Stimulated activated naive B cell treated with anti-CD40 and anti-IgM and Interleukin-4, amounts not matched to agents 10 μg/mL and 1 μg/mL and 100 μg/mL, for 72 hours (primary cell): ENCODE measurements at places on chromosomes 7 and 10.

GRCh38 chr7:101586078-101586905 is 42.8 kb downstream of the MYL10 start:
- DNase-seq: no peak

DNA sequence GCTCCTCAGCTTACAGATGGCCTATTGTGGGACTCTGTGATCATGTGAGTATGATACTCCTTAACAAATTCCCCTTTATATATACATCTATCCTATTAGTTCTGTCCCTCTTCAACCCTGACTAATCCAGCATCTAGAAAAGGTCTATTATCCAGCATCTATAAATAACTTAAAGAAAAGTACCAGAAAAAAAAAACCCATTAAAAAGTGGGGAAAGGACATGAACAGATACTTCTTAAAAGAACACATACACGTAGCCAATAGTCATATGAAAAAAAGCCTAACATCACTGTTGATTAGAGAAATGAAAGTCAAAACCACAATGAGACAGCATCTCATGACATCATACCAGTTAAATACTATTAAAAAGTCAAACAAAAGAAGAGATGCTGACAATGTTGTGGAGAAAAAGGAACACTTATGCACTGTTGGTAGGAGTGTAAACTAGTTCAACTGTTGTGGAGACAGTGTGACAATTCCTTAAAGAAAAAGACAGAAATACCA is 549.5 kb upstream of the GRM3 start:
- no peak for DNase-seq

GRCh38 chr10:77131214-77131613 is 506.4 kb downstream of the KCNMA1 start:
- DNase-seq: no peak

GRCh38 chr10:122257041-122257440 is 14.1 kb upstream of the BTBD16 start:
- no peak for DNase-seq

- no peak for DNase-seq
Observed at GRCh38 chr10:90352288-90352687, 505.6 kb downstream of the HTR7 start.

- no peak for DNase-seq
Observed at GRCh38 chr7:68393051-68393450, 1205.2 kb upstream of the AUTS2 start.

DNA sequence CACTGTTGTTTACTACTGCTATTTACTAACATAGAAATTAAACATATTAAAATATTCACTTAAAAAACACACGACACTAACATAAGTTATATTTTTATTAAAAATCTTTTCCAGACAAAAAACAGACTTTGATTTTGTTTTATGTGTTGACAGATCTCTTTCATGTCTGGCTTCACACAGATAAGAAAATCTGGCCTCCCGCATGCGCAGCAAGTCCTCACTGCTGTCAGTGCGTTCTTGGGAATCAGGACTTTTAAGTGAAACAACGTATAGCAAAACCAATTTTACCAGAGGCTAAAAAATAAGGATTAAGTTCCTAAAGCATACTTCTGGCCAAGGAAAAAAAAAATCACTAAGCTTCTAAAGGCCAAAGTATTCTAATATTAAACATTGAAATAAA is 1.2 kb upstream of the IDI1 start:
- no peak for DNase-seq

DNA sequence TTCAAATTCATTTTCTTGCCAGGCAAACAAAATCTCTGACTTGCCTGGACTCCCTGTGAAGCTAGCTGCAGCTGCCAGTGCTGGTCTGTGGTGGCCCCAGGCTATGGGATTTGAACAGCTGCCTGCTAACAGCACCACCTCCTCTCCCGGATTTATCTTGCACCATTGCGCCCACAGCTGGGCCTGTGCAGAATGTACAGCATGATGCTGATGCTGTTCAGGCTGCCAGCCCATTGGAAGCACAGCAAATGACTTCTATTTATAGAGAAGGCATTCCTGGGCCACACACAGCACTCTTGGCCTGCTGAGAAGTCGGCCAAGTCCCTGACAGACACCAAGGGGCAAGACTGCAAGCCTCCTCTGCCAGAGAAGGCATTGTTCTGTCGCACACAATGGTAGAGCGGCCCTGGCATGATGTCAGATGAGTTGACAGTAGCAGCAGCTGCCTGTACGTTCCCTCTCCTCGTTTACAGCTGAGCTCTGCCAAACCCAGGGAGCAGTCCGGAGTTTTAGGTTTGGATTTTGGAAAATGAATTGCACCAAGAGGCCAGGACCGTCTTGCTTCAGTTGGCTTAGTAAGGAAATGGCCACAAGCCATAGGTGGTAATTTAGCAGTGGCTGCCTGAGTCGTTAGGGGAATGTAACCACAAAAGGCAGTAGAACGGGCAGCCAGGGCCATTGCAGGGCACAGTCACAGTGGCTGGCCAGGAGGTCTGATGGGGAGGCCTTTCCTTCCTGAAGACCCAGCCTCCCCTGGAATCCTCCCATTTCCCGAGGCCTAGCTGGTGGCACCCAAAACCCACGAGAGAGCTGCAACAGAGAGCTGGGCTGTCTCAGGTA is 38.5 kb downstream of the MTURN start:
- no peak for DNase-seq

DNA sequence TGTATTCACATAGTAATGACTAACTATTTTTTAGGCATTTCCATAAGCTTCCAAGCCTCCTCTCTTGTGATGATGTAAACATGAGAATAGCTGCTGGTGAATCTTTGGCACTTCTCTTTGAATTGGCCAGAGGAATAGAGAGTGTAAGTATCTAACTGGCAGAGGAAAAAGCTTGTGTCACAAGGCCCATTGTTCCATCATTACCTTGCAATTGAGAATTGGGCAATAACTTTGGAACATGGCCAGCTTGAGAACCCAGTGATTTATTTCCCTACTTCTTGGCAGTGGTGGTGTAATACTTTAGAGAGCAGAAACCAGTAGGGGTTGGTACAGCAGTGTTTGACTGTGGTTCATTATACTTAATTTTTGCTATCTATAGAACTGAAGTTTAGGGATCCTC is 12.0 kb downstream of the IFRD1 start:
- DNase-seq: no peak

GRCh38 chr10:13183625-13184024 is 22.3 kb downstream of the MCM10 start:
- DNase-seq: peak; percentile 40

DNA sequence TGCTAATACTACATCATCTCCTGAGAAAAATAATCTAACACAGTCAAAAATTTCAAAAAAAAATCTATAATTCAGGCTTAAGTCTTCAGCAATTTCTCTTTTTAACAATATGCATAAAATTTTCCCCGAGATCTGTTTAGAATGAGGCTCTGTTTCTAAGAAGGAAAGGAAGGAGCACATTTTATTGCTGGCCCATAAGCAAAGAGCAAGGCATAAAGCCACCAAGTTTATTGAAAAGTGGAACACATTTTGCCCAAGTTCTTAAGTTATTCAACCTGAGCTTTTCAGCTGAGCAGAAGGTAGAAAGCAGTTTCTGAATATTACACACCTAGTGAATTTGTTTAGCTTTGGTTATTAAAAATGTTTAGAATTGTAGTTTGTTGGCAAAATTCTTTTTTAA is 73.9 kb downstream of the AGMO start:
- DNase-seq: no peak

GRCh38 chr7:2029936-2030335 is 202.8 kb downstream of the MAD1L1 start:
- no peak for DNase-seq

DNA sequence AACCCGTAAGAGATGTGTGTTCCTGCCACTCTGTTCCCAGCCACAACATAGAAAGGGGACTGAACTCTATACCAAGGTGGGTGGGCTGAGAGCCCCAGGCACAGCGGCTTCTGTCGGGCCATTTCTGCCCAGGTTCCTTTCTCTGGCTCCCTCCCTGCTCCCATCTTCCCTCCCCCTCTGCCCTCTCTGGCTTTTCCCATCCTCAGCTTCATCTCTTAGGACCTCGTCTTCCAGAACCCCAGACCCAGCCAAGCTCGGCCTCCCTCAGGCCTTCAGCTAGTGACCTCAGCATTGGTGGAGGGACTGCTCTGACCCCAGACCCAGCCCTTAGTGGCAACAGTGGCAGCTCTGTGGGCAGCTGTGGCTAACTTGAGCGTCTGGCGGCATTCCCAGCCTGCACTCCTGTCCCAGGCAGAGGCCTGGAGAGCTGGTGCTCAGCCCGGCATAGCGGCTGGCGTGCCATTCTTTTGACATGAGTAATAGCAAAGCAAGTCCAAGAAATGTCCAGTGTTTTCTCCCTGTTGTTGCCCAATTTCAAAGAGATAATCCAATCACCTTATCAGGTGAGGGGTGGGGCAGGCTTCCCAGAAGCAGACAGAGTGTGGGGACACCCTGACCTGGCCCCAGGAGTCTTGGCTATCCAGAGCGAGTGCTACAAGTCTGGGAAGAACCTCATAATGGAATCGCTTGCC is 15.9 kb downstream of the PTPRE start:
- DNase-seq: no peak

- DNase-seq: no peak
Observed at GRCh38 chr7:407721-408539, 111.7 kb downstream of the PDGFA start.

GRCh38 chr10:123135415-123136141 is at the start of gene HMX3:
Gene HMX3 (plus strand): TSS chr10:123135970. CDS start chr10:123136051, 81 bp downstream.
- no peak for DNase-seq

DNA sequence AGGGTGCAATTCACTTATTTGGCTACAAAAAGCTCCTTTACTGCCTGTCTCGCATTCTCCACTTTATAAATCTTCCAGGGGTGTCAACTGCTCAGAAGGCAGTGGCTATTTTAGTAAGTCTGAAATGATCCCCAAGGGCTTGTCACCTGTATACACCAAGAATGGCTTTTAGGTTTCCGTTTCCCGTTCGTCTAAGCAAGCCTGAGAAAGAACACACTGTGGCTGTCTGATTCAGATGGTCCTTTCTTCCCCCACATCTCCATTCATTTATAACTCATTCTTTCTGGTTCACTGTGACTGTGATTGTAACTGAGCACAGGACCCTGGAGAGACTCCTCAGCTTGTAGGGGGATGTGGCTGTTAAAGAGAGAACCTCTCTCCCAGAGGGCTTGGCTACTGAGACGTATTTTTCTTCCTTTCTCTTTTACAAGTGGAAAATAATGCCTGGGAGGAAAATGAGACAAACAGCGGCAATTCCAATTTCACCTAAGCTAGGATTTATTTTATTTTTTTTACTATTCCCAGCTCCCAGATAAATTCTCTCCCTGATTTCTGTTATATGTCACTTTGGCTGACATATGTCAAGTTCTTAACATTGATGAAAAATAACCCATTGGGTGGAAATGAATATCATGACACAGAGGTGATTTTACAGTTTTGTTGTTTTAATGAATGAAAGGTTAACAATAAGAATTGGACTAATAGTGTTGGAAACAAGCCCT is 129.3 kb downstream of the FAM107B start:
- DNase-seq: peak; percentile 19

DNA sequence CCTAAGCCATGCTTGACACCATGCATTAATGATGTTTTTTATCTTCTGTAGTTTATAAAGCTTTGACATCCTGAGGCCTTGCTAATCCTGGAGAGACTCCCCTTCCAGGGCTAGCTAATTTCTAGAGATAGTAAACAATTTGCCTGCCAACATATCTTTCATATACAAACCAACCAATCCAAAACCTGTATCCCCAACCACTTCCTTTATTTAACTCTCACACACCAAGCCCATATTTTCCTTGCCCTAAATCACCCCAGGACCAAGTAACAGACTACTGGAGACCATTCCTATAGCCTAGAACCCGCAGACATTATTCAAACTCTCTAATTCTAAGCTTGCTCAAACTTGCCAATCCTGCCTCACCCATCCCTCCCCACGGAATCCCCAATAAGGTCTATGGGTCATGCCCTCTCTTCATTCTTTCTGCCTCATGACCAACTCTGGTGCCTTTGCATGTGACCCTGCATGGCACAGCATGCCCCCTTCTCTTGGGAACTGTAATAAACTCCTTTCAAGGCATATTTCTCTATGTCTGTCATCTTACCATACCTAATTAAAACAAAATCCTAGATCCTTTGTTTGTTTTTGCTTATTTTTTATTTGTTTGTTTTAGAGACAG is 116.6 kb upstream of the CACUL1 start:
- DNase-seq: no peak

DNA sequence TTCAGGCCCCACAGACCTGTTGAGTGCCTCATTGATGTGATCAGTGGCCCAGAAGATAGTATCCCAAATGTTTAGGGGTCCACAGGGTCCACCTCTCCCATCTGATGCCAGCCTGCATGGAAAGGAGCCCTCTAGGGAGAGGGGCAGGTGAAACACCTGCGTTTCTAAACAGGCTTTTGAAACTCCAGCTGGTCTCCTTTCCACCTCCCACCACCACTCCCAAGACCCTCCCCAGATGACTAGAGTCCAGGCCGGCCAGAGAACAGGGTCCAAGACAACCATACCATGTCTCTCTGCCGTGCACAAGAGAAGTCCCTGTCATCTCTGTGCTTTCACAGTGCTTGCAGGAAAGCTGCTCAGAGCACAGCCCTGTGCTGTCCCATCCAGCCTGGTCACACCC is 105.0 kb upstream of the NANOS1 start:
- DNase-seq: no peak

DNA sequence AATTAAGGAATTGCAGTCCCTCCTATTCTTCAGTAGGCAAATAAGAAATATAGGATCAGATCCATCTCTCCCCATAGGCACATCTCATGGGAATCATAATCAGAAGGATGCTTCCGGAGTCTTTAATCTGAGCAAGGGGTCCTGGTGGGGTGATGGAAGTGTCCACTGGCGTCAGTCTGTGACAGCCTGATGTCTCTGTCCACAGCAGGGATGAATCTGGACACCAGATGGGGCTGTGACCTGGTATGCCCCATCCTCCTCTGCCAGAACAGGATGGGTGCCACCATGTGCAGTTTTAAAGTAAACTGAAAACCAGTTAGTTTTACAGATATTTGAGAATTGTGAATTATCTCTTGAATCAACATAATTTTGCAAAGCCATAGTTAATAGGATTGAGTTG is 148.7 kb downstream of the C1GALT1 start:
- no peak for DNase-seq
